ENCODE measurements at places on chromosomes 16 and 17.

GRCh38 chr17:71330099-71330375 lies 790.8 kb upstream of the SOX9 start:
- no peak for DNase-seq

- no peak for DNase-seq
Observed at GRCh38 chr17:43967251-43967875, 13.6 kb upstream of the PYY start.

GRCh38 chr17:69869667-69870066 lies 205.4 kb upstream of the KCNJ16 start:
- no peak for DNase-seq

- no peak for DNase-seq
Observed at GRCh38 chr17:60577147-60577915, 22.7 kb upstream of the PPM1D start.

- DNase-seq = no peak
Observed at GRCh38 chr17:27217631-27218030, 76.3 kb upstream of the WSB1 start.

- no peak for DNase-seq
Observed at GRCh38 chr17:68870976-68871375, 84.2 kb downstream of the ABCA8 start.

DNA sequence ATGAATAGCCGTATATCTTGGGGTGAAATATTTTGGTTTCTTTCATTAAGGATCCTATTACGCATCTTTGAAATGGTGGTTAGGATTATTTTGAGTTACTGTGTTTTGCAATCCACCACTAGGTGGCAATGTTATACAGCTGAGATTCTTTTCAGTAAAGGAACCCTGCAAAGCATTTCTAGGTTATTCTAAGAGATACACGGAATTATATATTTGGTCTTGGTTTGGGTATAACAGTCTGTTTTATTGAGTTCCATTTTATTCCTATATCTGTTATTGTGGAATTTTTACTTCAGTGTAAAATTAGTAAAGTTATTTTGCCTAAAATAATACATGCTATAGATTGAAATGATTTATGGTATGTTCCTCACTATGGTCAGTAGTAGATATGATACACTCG lies 62.9 kb upstream of the CPHXL start:
- no peak for DNase-seq

- no peak for DNase-seq
Observed at GRCh38 chr16:84931506-84931905, 79.8 kb downstream of the ZDHHC7 start.

- no peak for DNase-seq
Observed at GRCh38 chr17:10360578-10360977, 12.2 kb downstream of the MYH13 start.

DNA sequence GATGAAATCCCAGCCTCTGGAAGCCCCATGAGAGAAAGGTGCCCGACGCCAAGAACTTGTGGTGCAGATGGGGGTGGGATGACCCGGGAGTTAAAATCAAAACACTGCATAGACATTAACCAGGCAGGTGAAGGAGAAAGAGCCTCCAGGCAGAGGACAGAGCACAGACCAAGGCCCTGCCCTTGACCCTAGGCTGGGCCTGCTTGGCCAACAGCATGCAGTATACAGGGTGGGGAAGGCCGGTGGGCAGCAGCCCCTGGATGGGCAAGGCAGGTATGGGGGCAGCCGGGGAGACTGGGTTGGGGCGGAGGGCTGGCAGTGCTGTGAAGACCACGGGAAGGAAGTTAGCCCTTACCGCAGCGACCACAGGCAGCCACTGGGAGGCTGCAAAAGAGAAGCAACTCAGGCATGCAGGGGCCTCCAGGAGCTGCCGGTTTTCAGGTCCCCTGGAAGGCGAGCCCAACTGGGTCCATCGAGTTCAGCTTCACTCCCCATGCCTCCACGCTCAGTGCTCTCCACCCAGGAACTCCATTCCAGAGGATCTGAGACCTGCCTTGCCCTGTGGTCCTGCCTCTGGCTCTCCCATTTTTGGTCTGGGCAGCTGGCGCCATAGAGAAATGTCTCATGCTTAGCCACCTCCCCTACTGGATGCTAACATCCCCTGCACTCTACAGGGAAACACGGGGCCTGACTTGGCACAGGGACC lies 81.2 kb downstream of the C16orf95 start:
- DNase-seq = no peak

DNA sequence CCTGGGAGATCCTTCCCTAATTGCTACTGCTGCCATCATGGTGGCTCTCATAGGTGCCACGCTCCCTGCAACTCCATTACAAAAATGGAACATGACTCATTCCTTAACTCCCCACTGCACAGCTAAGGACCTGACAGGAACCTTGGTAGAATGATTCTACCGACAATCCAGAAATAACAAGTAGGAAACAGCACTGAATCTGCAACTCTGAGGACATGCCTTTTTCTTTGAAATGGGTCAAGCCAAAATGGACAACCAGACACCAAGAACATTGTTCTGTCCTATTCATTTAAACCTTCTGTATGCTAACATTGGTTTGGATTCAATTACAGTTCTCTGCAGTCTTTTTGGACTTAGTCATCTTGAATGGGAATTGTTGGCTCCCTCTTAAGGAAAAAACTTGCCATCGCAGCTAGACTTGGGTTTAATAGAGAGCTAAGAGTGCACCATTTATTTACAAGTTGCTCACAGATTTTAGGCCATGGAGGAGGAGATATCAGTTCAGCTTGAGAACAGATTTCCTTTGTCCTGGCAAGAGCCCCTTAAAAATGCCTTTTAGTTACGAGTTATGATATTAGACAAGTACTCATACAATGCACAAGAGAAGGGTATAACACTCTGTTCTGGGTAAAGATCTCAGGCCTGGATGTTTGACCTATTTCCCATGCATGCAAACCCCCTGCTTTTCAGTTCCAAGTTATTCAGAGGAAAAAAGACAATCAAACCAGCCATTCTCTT lies 20.9 kb upstream of the NSRP1 start:
- DNase-seq = no peak

- DNase-seq = peak; percentile 45
Observed at GRCh38 chr16:11405331-11406176, 60.3 kb downstream of the RMI2 start.

- no peak for DNase-seq
Observed at GRCh38 chr16:2597560-2597902, 59.7 kb downstream of the PDPK1 start.

DNA sequence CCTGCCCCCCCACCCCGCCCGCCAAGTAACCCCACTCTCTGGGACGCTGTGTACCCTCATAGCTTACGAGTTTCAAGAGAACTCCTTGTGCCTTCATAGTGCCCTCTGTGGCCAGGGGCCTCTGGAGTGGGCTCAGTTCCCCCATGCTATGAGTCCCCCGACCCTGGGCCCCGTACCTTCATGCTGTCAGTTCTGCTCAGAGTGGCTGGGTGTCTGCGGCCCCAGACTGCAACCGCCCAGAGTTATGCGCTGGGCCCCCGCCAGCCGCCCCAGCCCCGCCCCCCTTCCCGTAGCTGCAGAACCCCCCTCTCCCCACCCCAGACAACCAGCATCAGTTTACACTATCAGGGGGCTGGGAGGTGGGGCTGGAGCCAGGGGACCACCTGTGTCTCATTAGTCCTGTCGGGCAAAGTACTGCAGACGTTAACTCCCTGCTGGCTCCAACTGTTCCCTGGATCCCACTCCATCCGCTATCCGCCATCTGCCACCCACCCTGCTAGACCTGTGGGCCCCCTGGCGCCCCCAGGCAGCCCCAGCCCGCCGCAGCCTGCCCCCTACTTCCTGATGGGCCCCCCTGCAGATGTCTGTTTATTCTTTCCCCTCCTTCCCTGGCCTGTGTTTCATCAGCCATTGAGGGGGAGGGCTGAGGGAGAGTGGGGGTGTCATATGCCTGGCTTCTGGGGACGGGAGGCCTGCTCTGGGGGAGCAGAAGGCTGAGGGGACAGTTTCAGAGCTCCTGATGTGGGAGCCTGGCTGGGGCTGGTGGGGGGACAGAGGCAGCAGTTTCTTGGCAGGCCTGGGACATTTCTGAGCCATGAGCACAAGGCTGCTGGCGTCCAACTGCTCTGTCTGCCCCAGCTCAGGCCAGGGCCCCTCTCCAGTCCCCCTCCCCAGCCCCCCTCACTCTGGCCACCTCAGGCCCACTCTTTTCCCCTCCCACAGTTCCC lies at the start of gene MFAP4:
Gene MFAP4, minus strand, starts transcription at position 217 of the 947 bp plus-strand sequence. Its CDS starts 35 bp downstream, at position 182.
- DNase-seq = no peak
